B cell (primary cell): ENCODE measurements at places on chromosomes 6 and 20. TPM values are rescaled to one million over a fixed set of nuclear protein-coding genes. Genes with fewer than 3 reads are reported as not detected.

DNA sequence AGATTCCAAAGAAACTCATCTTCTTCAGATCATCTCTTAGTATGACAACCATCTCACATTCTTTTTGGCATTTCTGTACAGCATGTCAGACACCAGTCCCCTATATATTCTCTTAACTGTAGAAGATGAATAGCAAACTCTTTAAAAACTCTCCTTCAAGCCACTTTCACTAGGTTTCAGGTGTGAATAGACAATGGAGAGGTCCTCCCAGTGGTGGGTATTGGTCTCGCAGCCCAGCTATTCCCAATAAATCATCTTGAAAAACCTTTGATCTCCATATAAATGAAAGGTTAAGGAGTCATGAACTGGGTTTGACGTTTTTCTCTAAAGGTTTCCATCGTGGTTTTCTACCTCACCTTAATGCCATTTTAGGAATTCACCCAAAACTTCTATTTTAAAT, 180.0 kb downstream of the GJA1 start:
- no peaks in the 10 kb centered on the region for H3K27me3 ChIP-seq
- H3K36me3 ChIP-seq, result no peaks in the 10 kb centered on the region
- H3K27ac ChIP-seq, result no peak overlapping the region
- H3K4me1 ChIP-seq, result no peaks in the 10 kb centered on the region
- no peak for DNase-seq

Gene MOG
- not detected in 2 replicates for total RNA-seq

DNA sequence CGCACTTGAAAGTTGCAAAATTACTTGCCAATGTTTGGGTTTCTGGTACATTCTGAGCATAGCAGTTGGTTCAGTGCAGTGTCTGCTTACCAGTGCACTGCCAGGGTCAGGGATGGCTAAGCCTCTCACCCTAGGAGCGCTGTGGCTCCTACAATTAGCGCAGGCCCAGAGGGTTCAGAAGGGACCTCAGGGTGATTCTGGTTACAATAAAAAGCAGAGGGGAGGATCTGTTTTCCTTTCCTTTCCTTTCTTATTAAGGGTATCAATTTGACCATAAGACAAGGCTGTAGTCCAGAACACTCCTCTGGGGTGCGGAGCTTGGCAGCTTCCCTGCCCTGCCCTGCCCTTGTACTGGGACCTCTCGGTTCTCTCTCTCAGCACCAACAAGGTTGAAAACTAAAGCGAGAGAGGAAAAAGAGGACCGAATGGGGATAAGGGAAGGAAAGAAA, 2.6 kb downstream of the MAFB start:
- DNase-seq, result no peak
- no peak overlapping the region for H3K27ac ChIP-seq
- H3K4me1 ChIP-seq, result peaks cover 23% of the 10 kb centered on the region
- no peak overlapping the region for H3K4me3 ChIP-seq
- no peaks in the 10 kb centered on the region for H3K27me3 ChIP-seq

- H3K4me3 ChIP-seq, result no peak overlapping the region
- no peaks in the 10 kb centered on the region for H3K27me3 ChIP-seq
- no peaks in the 10 kb centered on the region for H3K36me3 ChIP-seq
Observed at GRCh38 chr6:52881662-52881995, 27.9 kb downstream of the GSTA3 start.

Gene TPD52L1
- total RNA-seq, result not detected in 2 replicates

Gene SMLR1
- total RNA-seq, result not detected in 2 replicates

- H3K4me1 ChIP-seq, result no peaks in the 10 kb centered on the region
- H3K27me3 ChIP-seq, result no peaks in the 10 kb centered on the region
- DNase-seq, result no peak
Observed at GRCh38 chr20:21184819-21185218, 58.9 kb downstream of the KIZ start.

Gene CRIP3
- total RNA-seq, result 25.8 and 27.9 TPM in 2 replicates

Gene SEL1L2
- not detected in 2 replicates for total RNA-seq

DNA sequence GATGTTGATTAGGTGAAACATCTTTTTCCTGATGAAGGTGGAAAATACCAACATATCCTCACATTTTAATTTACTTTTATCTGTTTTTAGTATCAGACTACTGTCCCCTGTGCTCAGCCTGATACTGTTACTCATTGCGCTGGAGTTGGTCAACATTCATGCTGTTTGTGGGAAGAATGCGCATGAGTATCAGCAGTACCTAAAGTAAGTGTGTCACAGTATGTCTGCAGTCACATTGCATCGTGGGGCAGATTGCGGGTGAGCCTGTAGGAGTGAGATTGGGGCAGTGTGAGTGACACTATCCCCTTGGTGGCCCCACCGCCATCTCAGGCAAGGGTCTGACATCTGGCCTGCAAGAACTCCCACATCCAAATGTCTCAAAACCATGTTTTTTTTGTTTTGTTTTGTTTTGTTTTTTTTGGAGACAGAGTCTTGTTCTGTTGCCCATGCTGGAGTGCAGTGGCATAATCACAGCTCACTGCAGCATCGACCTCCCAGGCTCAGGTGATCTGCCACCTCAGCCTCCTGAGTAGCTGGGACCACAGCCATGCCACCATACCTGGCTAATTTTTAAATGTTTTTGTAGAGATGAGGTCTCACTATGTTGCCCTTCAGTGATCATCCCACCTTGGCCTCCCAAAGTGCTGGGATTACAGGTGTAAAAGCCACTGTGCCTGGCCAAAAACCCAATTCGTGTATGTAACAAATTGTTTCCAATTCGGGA, 27.8 kb downstream of the ERMARD start:
- peaks cover 11% of the 10 kb centered on the region for H3K36me3 ChIP-seq
- DNase-seq, result no peak
- H3K4me1 ChIP-seq, result no peaks in the 10 kb centered on the region

DNA sequence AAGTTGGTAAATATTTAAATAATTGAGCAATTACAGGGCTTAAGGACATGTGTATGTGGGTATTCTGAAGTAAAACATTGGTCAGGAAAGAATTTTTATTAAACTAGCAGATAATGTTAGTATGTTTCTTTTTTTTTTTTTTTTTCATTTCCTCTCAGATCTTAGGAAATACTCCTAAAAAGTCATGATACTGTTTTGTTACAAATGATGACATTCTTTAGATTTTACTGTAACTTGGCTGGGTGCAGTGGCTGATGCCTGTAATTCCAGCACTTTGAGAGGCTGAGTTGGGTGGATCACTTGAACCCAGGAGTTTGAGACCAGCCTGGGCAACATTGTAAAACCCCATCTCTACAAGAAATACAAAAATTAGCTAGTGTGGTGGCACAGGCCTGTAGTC, 41.5 kb downstream of the CDC40 start:
- DNase-seq, result no peak
- no peaks in the 10 kb centered on the region for H3K4me1 ChIP-seq
- H3K36me3 ChIP-seq, result peaks cover 68% of the 10 kb centered on the region
- H3K27ac ChIP-seq, result no peak overlapping the region
- H3K4me3 ChIP-seq, result no peak overlapping the region

Gene EGFL8
- 3.9 and 4.5 TPM in 2 replicates for total RNA-seq

- peaks cover 3% of the 10 kb centered on the region for H3K36me3 ChIP-seq
- DNase-seq, result peak; percentile 45
- no peaks in the 10 kb centered on the region for H3K27me3 ChIP-seq
- no peak overlapping the region for H3K4me3 ChIP-seq
Observed at GRCh38 chr6:15421945-15422733, 176.3 kb downstream of the JARID2 start.

Gene PPP1R14C
- not detected in 2 replicates for total RNA-seq

DNA sequence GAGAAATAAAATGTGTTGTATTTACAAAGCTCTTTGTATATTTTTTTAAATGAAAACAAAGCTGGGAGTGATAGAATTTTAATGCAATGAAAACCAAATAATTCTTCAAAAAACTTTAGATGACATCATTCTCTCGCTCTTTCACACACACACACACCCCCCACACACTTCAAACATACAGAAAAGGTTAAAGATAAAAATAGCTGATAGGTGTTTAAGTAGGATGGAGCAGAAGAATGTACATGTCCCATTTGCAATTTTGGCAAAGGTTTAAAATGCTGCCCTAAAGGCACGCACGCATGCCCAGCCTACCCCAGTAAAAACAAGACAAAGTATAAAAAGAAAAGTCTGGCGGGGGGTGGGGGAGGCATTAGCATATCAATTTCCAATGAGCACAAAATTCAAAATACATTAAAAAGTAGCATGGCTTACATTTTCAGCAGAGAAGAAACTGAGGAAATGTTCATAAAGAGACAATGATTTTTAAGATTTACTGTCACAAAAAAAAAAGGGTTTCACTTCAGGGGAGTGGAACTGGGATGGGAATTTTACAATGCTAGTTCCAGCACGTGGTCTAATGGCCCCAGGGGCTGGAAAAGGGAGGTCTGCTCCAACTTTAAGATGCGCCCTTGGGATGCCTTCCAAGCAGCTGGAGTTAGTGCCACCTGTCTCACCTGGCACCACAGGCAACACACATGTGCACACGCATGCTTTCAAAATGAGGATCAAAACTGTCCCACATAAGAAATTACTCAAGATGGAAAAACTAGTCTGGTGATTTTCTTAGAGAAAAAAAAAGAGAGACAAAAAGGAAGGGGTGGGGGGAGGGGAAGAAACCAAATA, 55.1 kb upstream of the NFATC2 start:
- no peak overlapping the region for H3K4me3 ChIP-seq
- H3K36me3 ChIP-seq, result no peaks in the 10 kb centered on the region
- peaks cover 14% of the 10 kb centered on the region for H3K27me3 ChIP-seq
- H3K27ac ChIP-seq, result no peak overlapping the region
- peaks cover 19% of the 10 kb centered on the region for H3K4me1 ChIP-seq
- no peak for DNase-seq

DNA sequence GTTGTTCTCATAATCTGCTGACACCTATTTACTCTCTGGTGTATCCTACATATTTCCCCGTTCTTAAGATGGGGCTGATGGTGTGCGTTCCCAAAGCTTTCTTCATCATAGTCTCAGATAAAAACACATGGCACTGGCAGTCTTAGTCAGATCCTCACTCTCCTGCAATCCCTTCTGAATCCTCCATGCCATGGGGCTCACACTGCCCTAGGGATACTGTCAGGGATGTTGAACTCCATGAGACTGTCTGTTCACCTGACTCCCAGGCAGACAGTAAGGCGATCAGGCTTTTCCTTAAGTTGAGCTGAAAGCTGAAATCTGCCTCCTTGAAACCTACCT, 76.0 kb downstream of the SLX4IP start:
- H3K36me3 ChIP-seq, result no peaks in the 10 kb centered on the region
- peaks cover 3% of the 10 kb centered on the region for H3K4me1 ChIP-seq
- no peaks in the 10 kb centered on the region for H3K27me3 ChIP-seq
- no peak overlapping the region for H3K4me3 ChIP-seq
- H3K27ac ChIP-seq, result no peak overlapping the region
- DNase-seq, result no peak

Gene GATA5
- total RNA-seq, result not detected in 2 replicates

- no peaks in the 10 kb centered on the region for H3K27me3 ChIP-seq
- H3K4me3 ChIP-seq, result peak overlapping the region; percentile 97
- peak; percentile 54 for DNase-seq
- H3K4me1 ChIP-seq, result peaks cover 49% of the 10 kb centered on the region
- peaks cover 27% of the 10 kb centered on the region for H3K36me3 ChIP-seq
Observed at GRCh38 chr6:26383624-26384417, 913 bp downstream of the BTN2A2 start.

Gene TRIM40
- total RNA-seq, result not detected in 2 replicates

- no peak overlapping the region for H3K4me3 ChIP-seq
- no peak overlapping the region for H3K27ac ChIP-seq
- no peaks in the 10 kb centered on the region for H3K4me1 ChIP-seq
- H3K27me3 ChIP-seq, result no peaks in the 10 kb centered on the region
- H3K36me3 ChIP-seq, result no peaks in the 10 kb centered on the region
Observed at GRCh38 chr6:164356814-164357213, 942.3 kb downstream of the QKI start.

Gene PDYN
- not detected in 2 replicates for total RNA-seq

Gene CDKN1A
- 45.5 and 47.2 TPM in 2 replicates for total RNA-seq

DNA sequence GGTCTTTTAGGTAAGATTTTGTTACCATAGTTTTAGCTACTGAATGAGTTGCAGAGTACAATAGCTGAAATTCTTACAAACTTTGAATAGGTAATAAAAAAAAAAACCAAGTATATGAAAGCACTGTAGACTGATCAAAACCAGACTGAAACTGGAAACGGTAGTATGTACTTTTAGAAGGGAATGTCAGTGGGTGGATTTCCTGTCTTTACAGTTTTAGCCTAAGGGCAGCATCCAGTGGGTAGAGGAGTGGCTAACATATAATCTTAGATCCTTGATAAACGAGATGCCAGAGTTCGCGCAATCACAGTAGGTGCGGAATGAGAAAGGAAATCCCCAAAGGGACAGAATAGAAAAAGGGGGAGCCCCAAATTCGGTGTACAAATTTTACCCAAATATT, 385.9 kb upstream of the RUNX2 start:
- no peaks in the 10 kb centered on the region for H3K27me3 ChIP-seq
- no peaks in the 10 kb centered on the region for H3K4me1 ChIP-seq
- H3K27ac ChIP-seq, result no peak overlapping the region
- H3K4me3 ChIP-seq, result no peak overlapping the region
- no peak for DNase-seq

- H3K4me1 ChIP-seq, result no peaks in the 10 kb centered on the region
- no peak overlapping the region for H3K4me3 ChIP-seq
- H3K27me3 ChIP-seq, result no peaks in the 10 kb centered on the region
- H3K36me3 ChIP-seq, result no peaks in the 10 kb centered on the region
Observed at GRCh38 chr6:9437836-9438235, 977.0 kb downstream of the TFAP2A start.

GRCh38 chr20:325889-326644, 715 bp downstream of the SOX12 start:
- H3K27me3 ChIP-seq, result no peaks in the 10 kb centered on the region
- peaks cover 42% of the 10 kb centered on the region for H3K4me1 ChIP-seq
- peaks cover 3% of the 10 kb centered on the region for H3K36me3 ChIP-seq
- H3K4me3 ChIP-seq, result peak overlapping the region; percentile 79
- H3K27ac ChIP-seq, result peak overlapping the region; percentile 48

DNA sequence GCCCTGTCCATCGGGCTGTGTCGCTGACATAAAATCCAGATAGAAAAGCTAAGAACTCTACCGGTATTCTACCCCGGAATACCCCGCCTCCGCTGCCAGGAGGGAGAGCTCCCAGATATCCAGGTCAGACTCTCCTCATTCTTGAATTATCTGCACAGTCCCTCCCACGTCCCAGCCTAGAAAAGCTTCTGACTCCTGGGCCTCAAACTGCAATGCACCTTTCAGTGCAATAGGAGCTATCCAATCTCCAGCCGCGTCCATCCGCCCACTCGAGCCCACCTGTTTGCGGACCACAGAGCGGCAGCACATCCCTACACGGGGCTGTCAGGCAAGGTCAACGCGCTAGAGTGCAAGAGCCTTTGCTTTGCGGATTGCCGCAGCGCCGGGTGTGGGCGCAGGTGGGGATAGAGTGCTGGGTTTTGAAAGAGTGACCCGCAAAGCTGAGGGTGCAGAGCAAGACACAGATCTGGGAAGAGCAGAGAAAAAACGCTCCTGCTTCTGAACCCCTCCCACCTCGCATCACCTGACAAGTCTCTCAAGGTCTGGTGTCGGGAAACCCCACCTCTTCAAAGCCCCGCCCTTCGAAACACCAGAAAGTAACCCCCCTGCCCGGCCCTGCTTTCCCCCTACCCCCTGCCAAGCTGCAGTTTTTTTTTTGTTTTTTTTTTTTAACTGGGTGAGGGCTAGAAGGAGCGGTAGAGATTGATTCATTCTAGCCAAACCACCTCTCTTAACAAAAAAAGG, 1.3 kb downstream of the TAPBP start:
- H3K27ac ChIP-seq, result peak overlapping the region; percentile 97
- no peaks in the 10 kb centered on the region for H3K27me3 ChIP-seq
- peak; percentile 91 for DNase-seq
